Activated CD4-positive, alpha-beta memory T cell treated with anti-CD3 and anti-CD28 coated beads for 36 hours (primary cell): ENCODE measurements at places on chromosomes 11 and 22. TPM values are rescaled to one million over a fixed set of nuclear protein-coding genes. Genes with fewer than 3 reads are reported as not detected.

SERPIND1 gene
- total RNA-seq = not detected

UBQLNL gene
- total RNA-seq = 0.17 TPM

BTBD18 gene
- total RNA-seq = not detected

ANO5 gene
- not detected for total RNA-seq
